ENCODE measurements at places on chromosomes 1 and 21.

DNA sequence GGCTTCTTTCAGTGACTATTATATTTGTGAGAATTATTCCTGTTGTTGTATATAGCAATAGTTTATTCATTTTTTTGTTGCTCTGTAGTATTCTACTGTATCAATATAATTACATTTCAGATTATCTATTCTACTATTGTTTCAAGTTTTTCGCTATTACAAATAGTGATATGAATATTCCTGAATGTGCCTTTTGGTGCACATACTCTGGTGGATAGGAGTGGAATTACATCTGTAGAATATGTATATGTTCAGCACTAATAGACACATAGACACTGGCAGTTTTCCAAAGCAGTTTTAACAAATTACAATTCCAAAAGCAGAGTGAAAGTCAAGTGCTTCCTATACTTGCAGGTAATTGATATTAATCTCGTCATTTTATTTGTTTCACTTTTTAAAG lies 696.2 kb upstream of the PRMT6 start:
- no peak for DNase-seq

- no peak for DNase-seq
Measured at GRCh38 chr1:39194398-39195051, 10.0 kb upstream of the MACF1 start.

- DNase-seq = peak; percentile 20
Measured at GRCh38 chr1:198001776-198002408, 84.7 kb downstream of the LHX9 start.

- DNase-seq = no peak
Measured at GRCh38 chr1:58577654-58578030, 590 bp upstream of the TACSTD2 start.

GRCh38 chr1:164759144-164759920 lies 200.3 kb downstream of the PBX1 start:
- DNase-seq = no peak

- peak; percentile 31 for DNase-seq
Measured at GRCh38 chr1:200409203-200409760, 554 bp downstream of the ZNF281 start.

- no peak for DNase-seq
Measured at GRCh38 chr1:16092923-16093511, 19.6 kb upstream of the FAM131C start.

GRCh38 chr1:168767894-168768584 lies 39.0 kb upstream of the DPT start:
- peak; percentile 78 for DNase-seq

- DNase-seq = no peak
Measured at GRCh38 chr1:153250166-153250565, 9.3 kb upstream of the LORICRIN start.

DNA sequence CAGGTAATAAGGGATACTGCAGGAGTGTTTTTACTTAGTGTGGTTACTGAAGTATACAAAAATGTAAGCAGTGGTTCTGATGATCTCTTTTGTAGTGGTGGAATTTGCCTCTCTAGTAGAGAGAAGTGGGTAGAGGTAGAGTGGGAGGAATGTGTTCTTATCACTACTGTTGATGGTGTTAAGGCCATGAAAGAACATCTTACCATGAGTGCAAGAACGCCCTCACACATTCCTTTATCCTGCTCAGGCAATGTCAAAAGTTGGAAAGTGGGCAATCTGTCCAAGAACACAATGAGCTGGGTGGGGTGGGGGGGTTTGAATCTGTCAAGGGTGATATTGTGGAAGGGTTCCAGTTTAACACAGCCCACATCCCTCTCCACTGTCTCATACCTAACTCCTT lies 78.6 kb downstream of the TTLL7 start:
- no peak for DNase-seq

- DNase-seq = no peak
Measured at GRCh38 chr1:182596934-182597333, 7.3 kb downstream of the RGS16 start.

DNA sequence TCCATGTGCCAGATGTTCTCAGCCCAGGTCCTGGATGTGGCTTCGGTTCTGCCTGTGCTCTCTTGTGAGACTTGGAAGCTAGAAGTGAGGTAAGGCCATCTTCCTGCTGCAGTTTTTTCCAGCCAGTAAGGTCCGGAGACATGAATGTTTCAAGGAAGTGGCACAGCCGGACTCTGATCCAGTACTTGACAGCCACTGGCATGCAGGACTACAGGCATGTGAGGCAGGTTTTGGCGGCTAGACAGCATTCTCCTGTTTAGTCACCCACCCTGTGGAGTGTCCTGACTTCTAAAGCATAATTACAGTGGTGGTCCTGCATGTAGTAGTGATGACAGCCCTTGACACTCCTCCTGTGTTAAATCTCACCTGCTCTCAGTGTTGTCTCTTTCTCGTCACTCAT lies 72.3 kb downstream of the TNFSF4 start:
- no peak for DNase-seq

DNA sequence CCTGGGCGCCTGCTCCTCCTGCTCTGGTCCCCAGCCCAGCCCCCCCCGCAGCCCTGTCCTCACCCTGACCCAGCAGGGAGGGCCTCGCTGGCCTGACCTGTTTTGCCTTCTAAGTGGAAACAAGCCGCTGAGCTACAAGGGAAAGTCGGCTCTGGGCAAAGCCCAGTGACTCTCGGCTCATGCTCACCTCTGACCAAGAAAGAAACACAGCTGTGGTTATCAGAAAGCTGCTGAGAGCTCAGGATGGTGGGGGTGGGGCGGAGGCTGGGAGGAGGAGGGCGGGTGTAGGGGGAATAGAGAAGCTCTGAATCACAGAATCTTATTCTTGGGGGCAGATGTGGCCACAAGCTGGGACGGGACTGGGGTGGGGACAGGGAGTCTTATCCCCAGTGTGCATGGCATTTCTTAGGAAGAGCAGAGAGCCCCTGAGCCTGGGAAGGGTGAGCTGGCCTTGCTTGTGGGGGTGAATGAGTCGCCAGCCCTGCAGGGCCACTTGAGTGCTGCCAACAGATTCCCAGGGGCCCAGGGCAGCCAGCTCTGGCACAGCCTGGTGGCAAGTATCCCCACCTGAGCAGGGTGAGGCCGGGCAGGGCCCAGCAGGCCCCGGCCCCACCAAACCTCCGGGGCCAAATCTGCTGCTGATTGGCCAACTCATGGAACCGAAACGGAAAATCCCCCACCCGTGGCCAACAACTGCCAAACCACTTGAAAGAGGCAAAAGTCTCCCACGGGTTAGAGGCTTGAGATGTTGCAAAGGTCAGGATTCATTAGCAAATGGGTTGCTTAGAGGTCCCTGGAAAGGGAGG lies 120.6 kb downstream of the SPSB1 start:
- peak; percentile 89 for DNase-seq

DNA sequence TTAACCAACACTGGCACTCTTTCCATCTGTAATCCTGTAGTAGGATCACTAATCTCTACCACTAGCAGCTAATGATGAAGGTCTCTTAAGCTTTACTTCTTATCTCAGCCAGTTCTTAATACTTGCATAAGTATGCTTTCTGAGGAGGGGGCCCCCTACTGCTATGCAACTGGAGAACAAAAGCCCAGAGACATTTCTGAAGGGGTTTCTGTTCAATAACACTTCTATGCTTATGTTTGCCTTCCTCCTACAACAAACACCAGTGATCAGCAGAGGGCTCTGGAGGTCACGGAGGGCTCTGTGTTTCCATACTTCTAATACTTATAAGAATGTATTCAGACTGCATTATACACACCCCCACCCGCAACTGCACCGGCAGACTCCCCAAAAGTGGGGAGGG lies 215.8 kb downstream of the BARHL2 start:
- DNase-seq = no peak

DNA sequence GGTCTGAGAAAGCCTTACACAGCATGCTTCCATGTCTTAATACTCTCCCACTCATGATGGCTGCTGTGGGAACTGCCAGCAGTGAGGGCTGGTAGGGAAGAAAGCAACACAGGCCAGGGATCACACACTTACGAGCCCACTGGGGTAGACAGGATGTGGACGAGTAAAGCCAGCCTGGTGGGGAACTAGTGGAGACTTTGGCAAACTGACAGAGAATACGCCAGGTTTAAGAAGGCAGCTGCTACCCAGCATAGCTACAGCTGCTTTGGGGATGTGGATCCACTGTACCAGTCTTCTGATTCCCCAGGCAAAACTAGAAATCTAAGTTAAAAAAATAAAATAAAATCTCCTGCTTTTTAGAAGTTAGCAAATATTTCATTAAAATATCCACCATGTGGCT lies 664.0 kb downstream of the SMYD3 start:
- no peak for DNase-seq

Measured in AG20443 (cell line).